ENCODE measurements at places on chromosomes 6 and 20.

GRCh38 chr6:119610754-119611153 lies 261.2 kb upstream of the MAN1A1 start:
- DNase-seq, result no peak

DNA sequence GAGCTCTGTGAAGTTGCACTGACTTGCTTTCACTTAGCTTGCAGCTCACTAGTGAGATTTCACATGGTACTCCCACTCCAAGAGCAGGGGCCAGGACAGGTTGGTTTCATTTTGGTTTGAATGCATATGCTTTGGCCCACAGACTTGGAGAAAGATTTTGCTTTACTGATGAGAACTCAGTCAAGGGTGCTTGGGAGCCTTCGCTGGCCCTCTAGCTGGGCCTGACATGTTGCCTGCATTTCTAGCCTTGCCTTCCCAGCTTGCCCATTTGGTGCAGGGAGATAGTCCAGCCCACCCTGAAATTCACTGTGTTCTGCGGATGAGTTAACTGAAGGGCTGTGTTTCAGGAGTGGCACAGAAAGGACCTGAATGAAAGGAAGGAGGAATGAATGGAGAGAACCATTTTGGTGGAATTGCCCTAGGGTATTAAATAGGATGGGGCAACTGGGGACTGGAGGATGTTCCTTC lies 1.9 kb downstream of the SGK1 start:
- no peak for DNase-seq

DNA sequence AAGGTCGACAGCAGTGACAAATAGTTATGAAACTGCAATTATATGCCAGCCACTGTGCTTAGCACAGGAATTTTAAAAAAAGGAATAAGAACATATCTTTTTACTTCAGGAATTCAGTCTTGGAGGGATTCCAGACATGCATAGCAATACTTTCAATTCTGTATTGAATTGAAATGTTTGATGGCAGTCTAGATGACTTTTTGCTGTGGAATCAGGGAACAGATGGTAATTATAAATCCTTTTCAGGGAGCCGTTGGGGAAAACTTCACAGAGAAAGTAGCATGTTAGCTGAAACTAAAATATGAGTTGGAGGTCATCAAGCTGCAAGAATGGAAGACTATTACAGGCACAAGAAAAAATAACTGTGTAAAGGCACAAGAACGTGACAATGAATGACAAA lies 74.8 kb downstream of the IMPG1 start:
- DNase-seq, result no peak

GRCh38 chr20:6116758-6117157 lies 6.1 kb downstream of the FERMT1 start:
- no peak for DNase-seq

DNA sequence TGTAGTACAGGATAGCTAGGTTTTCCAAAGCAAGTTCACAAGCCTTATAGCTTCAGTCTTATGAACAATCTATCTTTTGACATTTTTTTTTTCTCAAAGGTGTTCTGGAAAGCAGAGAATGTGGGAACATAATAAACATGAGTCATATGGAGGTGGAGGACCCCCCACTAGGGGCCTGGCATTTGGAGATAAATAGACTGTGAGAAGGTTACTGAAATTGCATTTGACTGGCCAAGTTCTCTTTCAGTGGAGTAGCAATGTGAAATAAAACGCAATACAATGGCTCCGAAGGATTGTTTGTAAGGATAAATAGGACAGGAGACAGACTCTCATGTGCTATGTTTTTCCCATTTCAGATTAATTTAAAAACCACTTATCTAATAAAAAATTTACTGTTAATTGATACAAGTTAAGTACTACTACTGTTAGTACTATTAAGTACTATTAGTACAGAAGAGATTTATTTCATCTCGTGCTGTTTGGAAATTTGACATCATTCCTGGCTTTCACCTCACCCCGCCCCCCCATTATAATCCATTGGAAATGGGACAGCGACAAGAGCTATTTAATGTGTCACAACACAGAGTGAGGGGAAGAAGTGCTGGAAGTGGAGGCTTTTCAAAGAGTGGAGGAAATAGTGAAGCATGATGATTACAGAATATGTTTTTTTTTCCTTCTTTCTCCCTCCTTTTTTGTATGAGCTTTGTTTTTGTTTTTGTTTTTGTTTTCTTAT lies 122.6 kb upstream of the ID4 start:
- DNase-seq, result no peak

GRCh38 chr20:36104244-36104643 lies 50.3 kb upstream of the EPB41L1 start:
- no peak for DNase-seq

DNA sequence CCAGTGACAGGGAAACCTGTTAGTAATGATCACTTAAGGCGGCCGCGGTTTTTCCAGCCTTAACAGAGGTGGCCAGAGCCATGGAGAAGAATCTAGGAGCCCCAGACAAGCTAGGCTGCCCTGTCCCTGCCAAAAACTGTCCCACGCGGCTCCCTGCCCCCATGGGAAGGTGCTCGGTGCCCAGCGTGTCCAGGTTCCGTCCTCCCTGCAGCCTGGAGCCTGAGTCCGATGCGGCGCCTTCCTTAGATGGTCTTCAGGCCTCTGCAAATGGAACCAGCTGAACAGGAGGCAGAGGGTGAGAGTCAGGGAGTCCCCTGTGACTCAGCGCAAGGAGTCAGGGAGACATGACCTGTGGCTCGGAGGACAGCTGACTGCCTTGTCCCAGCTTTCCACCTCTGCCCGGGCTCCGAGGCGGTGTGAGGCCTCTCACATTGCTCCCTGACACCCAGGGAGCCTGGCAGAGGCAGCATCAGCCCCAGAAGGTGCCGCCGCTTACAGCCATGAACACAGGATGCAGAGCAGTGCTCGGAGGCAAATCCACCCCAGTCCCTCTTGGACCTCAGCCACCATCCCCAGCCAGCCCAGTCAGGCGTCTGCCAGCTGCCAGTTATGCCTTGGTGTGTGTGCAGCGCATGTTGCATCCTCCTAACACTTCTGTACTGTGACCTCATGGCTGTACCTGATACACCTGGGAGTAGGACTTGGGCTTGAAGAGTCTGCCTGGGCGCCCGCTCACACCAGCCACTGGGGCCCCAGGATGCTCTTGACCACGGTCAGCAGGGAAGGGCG lies 377.7 kb downstream of the CDH4 start:
- no peak for DNase-seq

DNA sequence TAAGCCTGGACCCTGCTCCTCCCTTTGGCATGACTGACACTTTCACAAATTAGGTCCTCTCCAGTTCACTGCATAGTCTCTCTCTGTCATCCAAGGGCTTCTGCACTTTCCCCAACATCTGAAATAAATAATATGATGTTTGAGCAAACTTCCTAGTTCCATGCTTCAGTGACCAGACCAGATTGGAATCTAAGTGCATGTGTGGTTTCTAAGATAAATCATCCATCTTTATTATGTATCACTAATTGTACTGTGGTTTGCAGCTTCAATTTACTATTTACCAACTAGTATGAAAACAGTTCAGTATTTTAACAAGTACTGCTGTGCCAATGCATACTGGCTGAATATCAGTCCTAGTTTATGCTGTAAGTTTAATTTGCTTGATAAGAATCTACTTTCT lies 18.7 kb downstream of the SESN1 start:
- DNase-seq, result no peak

All from CD4-positive, alpha-beta T cell treated with Interleukin-1 beta for 1 hour (primary cell).